ENCODE measurements at places on chromosomes 4 and X.
A peak's percentile ranks its signal among the peaks of the same experiment; 100 is the strongest.

GRCh38 chr4:73309211-73309610, 50.6 kb upstream of the ANKRD17 start:
- no peak for DNase-seq

GRCh38 chrX:109472939-109473735, 8.7 kb downstream of the GUCY2F start:
- no peak for DNase-seq

DNA sequence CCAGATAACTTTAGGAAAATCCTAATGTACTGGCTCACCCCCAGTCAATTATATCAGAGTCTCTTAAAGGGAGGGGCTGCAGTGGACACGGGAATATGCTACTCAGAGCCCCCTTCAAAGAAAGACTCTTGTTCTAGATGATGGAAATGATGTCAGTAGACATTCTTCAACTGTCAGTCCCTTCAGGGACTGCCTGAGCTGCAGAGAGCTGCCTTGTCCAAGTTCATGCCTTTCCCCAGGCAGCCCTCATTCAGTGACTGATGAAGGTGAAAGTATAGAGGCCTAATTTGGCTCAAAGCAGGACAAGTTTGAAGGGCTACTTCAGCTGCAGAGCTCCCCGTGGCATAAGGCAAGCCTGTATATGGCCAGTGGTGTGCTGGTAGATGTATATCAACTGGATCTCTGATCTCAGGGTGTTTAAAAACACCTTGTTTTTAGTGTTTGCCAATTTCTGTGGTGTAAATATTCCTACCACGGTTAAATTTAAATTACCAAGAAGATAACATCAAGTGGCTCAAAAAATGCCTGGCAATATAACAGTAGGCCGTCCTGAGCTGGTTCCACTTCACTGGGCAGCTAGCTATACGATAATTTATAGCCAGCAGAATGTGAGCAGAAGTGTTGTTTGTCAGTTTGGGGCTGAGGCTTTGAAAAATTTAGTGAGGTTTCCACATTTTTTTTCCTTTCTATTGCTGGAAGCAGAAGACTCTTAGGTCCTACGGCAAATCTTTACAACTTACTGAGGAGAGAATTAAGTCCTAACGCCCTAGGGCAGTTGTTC, 748.8 kb upstream of the FTHL17 start:
- DNase-seq, result no peak

GRCh38 chr4:1938027-1938426, 66.8 kb downstream of the NSD2 start:
- DNase-seq, result no peak

- no peak for DNase-seq
These were observed 682.2 kb upstream of the DIAPH2 start for GRCh38 chrX:96002431-96002830.

GRCh38 chr4:135934026-135934425, 1598.3 kb downstream of the PCDH18 start:
- DNase-seq, result no peak

DNA sequence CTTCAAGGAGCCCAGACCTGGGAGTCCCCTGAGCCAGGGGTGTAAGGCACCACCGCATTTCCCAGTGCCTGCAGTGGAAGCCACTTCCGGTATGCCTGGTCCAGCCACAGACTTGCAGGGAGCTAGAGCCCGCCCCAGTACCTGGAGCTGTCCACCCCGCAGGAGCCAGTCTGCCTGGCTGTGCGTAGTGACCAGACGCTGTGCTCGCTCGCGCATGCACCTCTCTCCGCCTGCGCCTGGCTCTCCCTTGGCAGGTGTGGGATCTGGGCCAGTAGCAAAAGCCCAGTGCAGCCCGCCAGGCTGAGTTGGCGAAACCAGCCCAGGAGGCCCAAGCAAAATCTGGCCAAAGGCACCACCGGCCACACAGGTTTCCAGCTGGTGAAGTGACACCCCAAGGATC, 973.7 kb upstream of the AGA start:
- no peak for DNase-seq

- DNase-seq, result peak; percentile 29
These were observed 116.3 kb upstream of the NALF2 start for GRCh38 chrX:69387567-69388487.

GRCh38 chrX:54043541-54044125, 640 bp downstream of the PHF8 start:
- no peak for DNase-seq
